ENCODE measurements at places on chromosomes 2 and 18. TPM values are rescaled to one million over a fixed set of nuclear protein-coding genes. Genes with fewer than 3 reads are reported as not detected.

ACTR3 gene
- polyA plus RNA-seq: 109 TPM

ANKRD30B gene
- not detected for polyA plus RNA-seq

EVX2 gene
- polyA plus RNA-seq: not detected

EML6 gene
- polyA plus RNA-seq: 18.8 TPM

GALNT14 gene
- polyA plus RNA-seq: 3.0 TPM

MDH1B gene
- 0.85 TPM for polyA plus RNA-seq

CLIP4 gene
- 21.0 TPM for polyA plus RNA-seq

ALPI gene
- not detected for polyA plus RNA-seq

SULT1C2 gene
- not detected for polyA plus RNA-seq

ANKRD44 gene
- 28.9 TPM for polyA plus RNA-seq

ICA1L gene
- 12.2 TPM for polyA plus RNA-seq

ABCA12 gene
- not detected for polyA plus RNA-seq

GKN2 gene
- not detected for polyA plus RNA-seq

SLC25A12 gene
- polyA plus RNA-seq: 34.7 TPM

KCNS3 gene
- 4.9 TPM for polyA plus RNA-seq

CDH20 gene
- polyA plus RNA-seq: 1.0 TPM

STPG4 gene
- not detected for polyA plus RNA-seq

VPS54 gene
- 27.2 TPM for polyA plus RNA-seq

FOXI3 gene
- 0.08 TPM for polyA plus RNA-seq

TUBB6 gene
- polyA plus RNA-seq: 200 TPM

CPLX4 gene
- not detected for polyA plus RNA-seq

ADCY3 gene
- polyA plus RNA-seq: 22.8 TPM

MRPL33 gene
- 150 TPM for polyA plus RNA-seq

RBM43 gene
- polyA plus RNA-seq: 10.2 TPM

ZNF532 gene
- polyA plus RNA-seq: not detected

Measured in muscle of arm (tissue), 14 donors.